ENCODE measurements at places on chromosomes 16 and 17.

DNA sequence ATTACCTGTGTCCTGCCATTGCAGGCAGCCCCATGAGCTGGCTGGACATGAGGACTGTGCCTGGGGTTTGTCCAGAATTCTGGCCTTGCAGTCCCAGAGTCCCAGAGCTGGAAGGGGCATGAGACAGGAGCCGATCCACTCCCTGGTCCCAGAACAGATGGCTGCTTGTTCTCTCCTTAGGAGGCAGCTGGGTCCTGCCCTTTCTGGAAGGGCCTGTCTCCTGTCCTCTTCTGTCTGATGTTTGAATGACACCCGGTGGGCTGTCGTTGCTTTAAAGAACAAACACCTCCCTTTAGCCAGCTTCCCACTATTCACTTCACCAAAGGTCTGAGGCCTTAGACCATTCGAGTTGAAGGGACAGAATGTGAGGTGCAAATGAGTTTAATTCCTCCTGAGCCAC is 63.8 kb downstream of the RAP1GAP2 start:
- no peak for DNase-seq

GRCh38 chr17:2758870-2759269 is 9.4 kb upstream of the CCDC92B start:
- no peak for DNase-seq

GRCh38 chr17:38871247-38872015 is 1.6 kb downstream of the LASP1 start:
- DNase-seq = no peak

GRCh38 chr17:73069164-73069770 is 23.2 kb downstream of the SLC39A11 start:
- DNase-seq = no peak

DNA sequence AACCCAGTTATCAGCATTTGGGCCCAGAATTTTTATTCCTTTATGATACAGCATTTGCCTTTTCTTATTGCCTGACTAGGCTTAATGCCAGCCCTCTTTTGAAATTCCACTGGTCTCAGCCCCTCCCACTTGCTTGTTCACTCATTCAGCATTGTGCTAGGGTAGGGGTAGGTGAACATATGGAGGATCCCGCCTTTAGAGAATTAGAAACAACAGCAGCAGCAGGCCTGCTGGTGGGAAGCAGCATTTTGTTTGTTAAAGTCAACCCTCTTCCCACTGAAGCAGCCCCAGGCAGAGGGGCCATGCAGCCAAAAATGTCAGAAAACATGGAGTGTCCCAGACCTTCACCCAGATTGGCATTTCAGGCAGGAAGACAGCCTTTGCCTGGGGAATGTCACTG is 1355.2 kb downstream of the CDH8 start:
- DNase-seq = no peak
